HS-27A (cell line): ENCODE measurements at places on chromosomes 1 and 21.

- DNase-seq: no peak
Measured at GRCh38 chr1:56092684-56093570, 486.4 kb downstream of the PLPP3 start.

DNA sequence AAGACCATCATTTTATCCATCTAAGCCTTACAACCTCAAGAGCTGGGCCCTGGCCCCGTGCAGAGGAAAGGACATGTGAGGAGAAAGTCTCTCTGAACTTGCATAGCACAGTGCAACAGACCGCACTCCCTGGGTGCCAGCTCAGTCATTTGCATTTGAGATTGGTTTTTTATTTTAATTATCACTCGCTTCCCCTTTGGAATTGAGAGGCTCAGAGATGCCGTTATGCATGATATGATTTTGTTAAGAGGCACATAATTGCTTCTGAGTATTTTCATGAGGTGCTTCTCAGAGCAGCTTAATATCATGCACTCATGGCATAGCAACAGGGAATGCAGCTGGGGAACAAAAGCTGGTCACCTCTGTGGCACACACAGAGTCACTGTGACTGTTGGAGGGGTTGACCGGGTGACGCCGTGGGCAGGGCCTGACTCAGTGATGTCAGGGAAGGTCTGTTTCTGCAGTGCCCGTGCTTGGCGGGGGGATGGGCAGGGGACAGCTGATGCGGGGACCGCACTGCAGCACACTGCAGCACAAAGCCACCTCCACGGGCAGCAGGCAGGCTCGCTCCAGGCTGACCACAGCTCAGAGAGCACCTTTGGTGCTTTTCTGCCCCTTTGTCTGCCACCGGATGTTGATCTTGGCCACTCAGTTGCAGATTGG lies 43.2 kb upstream of the VAMP3 start:
- no peak for DNase-seq

GRCh38 chr1:113266788-113267187 lies 123.5 kb upstream of the MAGI3 start:
- no peak for DNase-seq

- DNase-seq: no peak
Measured at GRCh38 chr1:209648346-209648745, 3.9 kb downstream of the LAMB3 start.

DNA sequence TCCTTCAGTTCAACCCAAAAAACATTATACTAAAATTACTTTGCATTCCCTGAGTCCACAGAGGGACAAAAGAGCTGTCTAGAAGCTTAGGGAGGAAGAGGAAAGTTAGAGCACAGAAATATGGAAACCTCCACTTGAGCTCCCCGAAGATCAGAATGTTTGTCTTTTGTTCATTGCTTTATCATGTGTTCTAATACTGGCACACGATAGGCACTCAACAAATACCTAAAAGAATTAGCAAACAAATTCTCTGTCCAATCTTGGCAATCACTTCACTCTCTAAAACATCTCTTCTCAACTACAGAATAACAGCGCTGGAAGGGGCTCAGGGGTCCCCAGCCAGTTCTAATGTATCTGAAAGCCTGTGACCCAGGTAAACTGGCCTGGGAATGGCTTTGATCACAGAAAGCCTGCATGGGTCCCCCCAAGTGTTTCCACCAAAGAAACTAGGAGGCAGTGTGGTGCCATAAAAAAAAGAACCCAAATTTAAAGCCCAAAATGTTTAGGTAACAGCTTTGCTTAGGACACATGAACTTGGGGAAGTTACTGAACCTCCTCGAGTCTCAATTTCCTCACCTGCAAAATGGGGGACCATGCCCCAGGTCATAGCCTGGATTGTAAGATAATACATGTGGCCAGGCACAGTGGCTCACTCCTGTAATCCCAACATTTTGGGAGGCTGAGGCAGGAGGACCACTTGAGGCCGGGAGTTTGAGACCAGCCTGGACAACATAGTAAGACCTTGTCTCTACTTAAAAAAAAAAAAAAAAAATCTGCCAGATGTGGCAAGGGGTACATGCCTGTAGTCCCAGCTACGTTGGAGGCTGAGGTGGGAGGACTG lies 45.8 kb downstream of the SSBP3 start:
- DNase-seq: no peak

GRCh38 chr21:25878344-25878743 lies 143.6 kb downstream of the GABPA start:
- no peak for DNase-seq

DNA sequence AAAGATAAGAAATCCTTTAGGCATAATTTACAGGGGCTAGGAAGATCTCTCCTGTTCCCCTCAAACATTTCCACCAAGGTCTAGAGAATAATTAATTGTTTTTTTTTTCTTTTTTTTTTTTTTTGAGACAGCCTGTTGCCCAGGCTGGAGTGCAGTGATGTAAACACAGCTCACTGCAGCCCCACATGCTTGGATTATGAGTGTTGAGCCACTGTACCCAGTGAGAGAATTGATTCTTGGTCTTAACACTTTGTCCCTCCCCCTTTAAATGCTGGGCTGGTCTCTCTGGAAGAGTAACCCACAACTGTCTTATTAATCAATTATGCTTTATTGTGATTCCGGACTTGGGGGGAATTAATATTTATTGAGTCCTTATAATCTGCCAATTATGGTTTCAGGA lies 33.4 kb downstream of the ATF3 start:
- no peak for DNase-seq
